ENCODE measurements at places on chromosomes 5 and 9.

GRCh38 chr5:33433303-33434240 lies 7.2 kb upstream of the TARS1 start:
- no peak for DNase-seq

DNA sequence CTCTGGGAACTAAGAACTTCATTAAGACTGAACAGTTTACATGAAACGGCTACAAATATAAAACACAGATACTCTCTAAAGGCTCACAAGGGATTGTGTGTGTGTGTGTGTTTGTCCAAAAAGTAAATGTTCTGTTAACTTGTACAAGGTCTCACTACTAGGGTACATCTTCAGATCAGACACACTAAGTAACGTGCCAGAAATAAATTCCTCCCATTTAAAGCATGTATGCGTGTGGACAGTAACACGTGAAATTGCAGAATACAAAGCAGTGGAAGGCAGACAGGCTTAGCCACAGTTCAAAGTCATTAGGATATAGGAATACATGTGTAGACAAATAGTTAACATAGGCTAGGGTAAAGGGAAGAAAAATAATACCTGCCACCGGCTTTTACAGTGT lies 1.8 kb downstream of the BNC2 start:
- no peak for DNase-seq

- no peak for DNase-seq
These were observed 26.8 kb upstream of the PHF2 start for GRCh38 chr9:93549611-93550010.

DNA sequence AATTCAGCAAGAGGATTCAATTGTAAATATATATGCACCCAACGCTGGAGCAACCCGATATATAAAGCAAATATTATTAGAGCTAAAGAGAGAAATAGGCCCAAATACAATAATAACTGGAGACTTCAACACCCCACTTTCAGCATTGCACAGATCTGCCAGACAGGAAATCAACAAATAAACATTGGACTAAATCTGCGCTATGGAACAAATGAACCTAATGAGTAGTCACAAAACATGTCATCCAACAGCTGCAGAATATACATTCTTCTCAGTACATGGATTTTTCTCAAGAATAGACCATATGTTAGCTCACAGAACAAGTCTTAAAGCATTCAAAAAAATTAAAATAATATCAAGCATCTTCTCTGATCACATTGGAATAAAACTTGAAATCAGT lies 86.1 kb upstream of the SLC1A1 start:
- DNase-seq = no peak

DNA sequence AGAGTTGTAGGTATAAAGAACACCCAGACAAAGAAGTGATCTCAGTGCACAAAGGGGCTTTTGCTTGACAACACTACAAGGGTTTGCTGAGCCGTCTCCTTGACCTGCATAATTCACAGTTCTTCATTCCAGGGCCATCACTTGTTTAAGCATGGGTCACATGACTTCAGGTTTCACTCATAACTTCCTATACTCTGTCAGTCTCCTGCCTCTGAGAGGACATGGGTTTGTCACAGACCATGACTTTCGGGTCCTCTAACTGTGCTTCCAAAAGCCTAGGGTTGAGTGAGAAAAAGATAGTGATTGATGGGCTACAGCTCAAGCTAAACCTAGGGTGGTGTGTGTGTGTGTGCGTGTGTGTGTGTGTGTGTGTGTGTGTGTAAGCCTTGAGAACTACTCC lies 166.4 kb downstream of the CDH6 start:
- no peak for DNase-seq

GRCh38 chr9:131010482-131011273 lies 1.7 kb downstream of the LAMC3 start:
- no peak for DNase-seq

- no peak for DNase-seq
These were observed 27.4 kb downstream of the LHX2 start for GRCh38 chr9:124038790-124039633.

DNA sequence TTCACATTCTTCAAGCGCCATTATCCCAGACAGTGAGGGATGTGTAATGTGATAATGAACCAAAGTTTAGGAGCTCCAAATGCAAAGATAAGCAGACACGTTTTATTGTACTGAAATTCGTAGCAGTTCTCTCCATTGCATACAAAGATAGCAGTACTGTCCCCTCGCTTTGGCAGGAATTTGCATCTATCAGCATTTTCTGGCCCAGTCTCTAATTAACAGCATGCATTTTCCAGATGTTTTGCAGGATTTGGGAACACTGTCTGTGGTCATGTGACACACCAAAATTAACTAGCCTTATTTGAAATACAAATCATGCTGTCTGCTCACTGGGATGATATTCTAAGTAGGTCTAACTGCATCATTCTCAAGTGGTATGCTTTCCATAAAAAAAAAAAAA lies 235.9 kb upstream of the TRPM3 start:
- DNase-seq = no peak

DNA sequence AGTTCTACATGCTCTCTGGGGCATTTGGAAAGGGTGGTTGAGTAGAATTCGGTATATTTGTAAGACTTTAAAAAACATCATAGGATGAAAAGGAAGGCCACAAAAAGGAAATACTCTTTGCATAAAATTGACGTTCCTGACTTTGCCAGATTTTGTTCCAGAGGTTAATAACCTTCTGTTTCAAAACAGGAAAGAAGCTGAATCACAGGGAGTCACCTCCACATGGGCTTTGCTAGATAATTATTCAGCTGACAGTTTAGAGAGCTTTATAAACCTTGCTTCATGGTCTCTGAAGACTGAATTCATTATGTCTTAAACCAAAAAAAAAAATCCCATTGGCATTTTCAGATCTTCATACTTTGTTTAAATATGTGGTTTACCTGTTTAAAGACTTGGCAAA lies 203.7 kb downstream of the SEMA6A start:
- DNase-seq = no peak

- no peak for DNase-seq
These were observed 309.0 kb upstream of the FBXL7 start for GRCh38 chr5:15191012-15191411.

DNA sequence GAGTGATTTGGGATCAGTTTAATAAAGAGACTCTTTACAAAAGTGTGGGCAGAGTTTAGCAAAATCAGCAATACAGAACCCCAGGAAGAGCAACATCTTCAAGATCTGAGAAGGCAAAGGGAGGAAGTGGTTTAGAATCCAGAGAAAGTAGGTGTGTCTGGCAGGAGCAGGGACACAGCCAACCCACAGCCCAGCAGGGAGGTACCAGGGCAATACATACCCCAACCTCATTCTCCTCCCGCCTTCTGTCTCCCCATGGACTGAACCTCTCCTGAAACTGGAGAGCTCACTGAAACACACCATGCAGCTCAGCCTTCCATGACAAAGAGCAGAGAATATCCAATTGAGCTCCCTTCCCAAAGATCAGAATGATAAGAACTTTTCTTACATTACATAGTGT lies 283.4 kb downstream of the PRELID2 start:
- no peak for DNase-seq

- peak; percentile 4 for DNase-seq
These were observed 73.5 kb downstream of the LNPEP start for GRCh38 chr5:97009212-97009898.

DNA sequence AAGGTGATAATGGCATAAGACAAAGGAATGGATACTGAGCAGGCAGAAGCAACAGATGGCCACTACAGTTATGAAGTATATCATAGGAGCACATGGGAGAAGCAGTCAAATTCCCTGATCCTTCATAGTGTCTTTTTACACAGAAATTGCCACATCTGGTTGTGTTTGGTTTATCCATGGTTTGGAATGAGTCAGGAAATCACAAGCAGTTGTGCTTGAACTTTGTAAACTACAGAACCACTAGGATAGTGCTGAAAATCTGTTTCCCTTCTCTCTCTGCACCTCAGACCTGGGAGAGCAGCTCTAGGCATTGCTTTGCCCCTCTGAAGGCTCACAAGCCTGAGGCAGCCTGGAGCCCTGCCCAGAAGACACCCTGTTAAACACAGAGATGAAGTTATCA lies 134.0 kb downstream of the DMRT2 start:
- no peak for DNase-seq

Measured in GM12892 (cell line).